Activated CD4-positive, alpha-beta T cell treated with anti-CD3 and anti-CD28 coated beads for 1 hour (primary cell): ENCODE measurements at places on chromosomes 3 and 15.
A peak's percentile ranks its signal among the peaks of the same experiment; 100 is the strongest.

GRCh38 chr3:152026033-152026556 is 152.7 kb downstream of the SUCNR1 start:
- no peak for DNase-seq

- no peak for DNase-seq
Observed at GRCh38 chr15:69311319-69311721, 12.6 kb downstream of the PAQR5 start.

- no peak for DNase-seq
Observed at GRCh38 chr15:40943764-40944365, 9.4 kb upstream of the CHAC1 start.

DNA sequence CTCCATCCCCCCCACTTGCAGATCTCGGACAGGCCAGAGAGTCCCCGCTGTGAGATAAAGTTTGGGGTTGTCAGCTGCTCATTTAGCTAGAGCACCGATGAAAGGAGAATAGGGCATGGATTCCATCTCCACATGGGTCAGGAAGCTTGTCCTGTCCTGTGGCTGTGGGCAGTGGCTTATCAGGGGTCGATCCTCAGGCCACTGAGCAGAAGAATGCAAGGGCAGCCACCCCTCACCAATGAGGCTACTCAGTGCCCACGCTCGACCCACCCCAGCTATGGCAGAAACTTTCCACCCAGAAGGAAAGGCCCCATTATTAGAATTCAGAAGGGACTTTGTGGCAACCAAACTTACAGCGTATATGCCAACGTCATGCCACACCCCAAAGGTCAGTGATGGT is 43.3 kb downstream of the CPN2 start:
- no peak for DNase-seq

DNA sequence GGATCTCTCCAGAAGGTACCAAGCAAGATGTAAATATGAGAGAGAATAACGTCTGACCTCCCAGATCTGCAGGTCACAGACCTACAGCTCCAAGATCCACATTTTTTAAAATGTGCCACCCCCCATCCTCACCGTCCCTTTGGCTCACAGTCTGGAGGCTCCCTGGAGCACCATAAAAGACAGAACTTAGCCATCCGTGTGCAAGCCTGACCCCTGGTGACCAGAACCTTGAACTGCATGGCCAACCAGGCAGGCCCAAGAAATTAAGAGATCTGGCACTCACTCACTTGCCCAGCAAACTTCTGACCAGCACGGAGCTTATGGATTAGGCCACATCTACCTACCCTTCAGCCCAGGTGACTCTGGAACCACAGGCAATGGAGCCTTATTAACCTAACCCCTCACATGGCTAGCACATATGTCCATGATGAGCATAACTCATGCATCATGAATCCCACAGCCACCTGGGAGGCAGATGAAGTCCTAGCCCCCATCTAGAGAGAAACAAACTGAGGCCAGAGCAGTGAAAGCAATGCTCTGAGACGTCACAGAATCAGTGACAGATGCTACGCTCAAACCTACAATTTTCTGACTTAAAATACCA is 275.3 kb downstream of the UACA start:
- peak; percentile 56 for DNase-seq

DNA sequence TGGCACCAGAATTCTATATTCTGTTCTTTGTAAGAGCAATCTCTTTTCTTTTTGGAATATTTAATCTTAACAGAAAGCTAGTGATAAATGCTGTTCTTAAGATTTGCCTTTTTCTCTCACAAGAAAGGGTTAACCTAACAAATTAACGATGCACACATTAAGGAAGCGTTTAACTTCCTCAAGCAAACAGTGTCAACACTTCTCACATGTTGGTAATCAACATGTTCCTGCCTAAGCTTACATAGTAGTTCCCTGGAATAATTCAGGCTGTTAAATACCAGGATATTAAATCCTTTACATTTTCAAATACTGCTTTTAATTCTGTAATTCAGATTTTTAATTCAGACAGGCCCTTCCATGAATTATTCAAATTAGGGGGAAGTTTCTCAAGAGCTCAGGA is 67.4 kb upstream of the RPL35A start:
- DNase-seq: no peak

GRCh38 chr3:55721716-55722484 is 234.8 kb upstream of the WNT5A start:
- DNase-seq: no peak

DNA sequence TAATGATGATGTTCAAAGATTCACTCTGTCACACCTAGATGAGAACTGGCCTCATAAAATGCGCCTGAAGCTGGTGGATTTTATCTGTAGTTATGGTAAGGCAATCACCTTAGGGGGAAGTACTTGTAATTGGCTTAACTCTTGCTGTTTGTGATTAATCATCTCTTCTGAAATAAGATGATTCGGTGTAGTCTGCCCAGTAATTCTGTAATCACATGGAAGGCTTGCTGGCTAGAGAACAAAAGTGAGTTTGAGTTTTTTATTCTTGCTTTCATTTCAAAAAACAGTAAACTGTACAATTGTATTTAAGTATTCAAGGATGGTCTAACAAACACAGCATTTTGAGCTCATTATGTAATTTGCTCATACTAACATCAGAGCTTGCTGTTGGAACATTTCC is 72.1 kb downstream of the OTOL1 start:
- no peak for DNase-seq

DNA sequence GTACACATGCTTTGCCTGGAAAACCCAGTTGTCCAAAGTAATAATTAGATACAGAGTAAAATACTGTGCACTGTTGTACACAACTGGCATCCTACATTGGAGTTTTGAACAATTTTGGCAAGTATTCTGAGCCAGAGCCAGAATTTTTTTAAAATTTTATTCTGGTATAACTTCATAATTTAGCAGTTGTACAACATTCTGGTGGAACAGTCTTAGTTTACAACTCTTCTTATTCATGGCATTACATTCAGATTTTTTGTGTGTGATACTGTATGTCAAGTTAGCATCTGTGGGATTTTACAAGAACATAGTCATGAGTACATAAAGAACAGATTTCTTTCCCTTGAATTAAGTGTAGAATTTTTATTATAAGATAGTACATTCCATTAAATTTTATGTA is 67.5 kb downstream of the SLC49A4 start:
- DNase-seq: no peak

- DNase-seq: no peak
Observed at GRCh38 chr3:217948-218347, 21.4 kb downstream of the CHL1 start.

- peak; percentile 34 for DNase-seq
Observed at GRCh38 chr15:40873694-40874561, at the start of gene RHOV. TSS of gene RHOV (minus strand) at chr15:40874234. CDS start at chr15:40874139, 95 bp downstream.

- peak; percentile 40 for DNase-seq
Observed at GRCh38 chr3:184289426-184289938, 9.6 kb upstream of the PSMD2 start.

DNA sequence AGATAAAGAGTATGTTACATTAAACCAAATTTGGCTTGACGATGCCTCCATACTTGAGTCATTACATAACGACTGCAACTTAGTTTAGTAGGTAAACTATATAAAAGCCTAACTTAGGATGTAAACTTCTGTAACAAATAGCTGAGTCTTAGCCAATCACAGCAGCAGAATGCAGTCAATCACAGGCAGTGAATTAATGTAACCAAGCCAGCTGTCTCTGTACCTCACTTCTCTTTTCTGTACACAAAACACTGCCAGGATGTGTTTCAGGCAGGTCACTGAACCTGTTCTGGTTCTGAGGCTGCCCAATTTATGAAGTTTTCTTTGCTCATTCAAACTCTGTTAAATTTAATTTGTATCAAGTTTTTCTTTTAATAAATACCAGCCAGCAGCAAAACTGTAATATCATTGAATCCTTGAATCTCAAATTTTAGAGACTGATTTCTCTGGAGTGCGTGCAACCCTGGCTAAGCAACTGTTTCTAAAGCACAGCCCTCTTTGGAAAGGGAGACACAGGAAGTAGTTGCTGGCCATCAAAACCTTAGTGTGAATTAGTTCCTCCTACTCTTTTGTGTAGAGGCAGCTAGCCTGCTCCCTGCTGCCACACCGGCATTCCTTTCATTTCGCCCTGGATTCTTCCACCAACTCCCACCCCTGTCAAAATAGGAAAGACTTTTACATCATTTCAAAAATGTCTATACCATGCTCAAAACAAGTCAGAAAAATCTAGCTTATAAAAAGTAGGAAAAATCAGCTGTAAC is 15.2 kb downstream of the RFTN1 start:
- DNase-seq: no peak

DNA sequence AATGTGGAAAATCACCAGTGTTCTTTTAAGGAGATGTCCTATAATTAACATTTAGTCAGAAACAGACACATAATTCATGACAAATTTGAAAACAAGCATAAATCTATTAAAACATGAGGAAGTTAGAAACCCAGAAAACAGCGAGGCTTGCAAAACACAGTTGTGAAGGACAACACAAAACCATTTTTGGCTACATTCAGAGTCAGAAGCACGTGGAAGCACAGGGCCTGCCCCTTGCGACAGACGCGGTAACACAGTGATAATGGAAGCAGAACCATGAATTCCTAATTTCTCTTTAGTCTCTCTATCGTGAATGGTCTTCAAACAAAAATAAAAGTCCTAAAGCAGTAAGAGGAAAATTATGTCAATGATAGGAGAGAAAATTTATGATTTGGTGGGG is 12.2 kb downstream of the NCEH1 start:
- no peak for DNase-seq

GRCh38 chr3:52323526-52324295 is 7.6 kb downstream of the DNAH1 start:
- no peak for DNase-seq

DNA sequence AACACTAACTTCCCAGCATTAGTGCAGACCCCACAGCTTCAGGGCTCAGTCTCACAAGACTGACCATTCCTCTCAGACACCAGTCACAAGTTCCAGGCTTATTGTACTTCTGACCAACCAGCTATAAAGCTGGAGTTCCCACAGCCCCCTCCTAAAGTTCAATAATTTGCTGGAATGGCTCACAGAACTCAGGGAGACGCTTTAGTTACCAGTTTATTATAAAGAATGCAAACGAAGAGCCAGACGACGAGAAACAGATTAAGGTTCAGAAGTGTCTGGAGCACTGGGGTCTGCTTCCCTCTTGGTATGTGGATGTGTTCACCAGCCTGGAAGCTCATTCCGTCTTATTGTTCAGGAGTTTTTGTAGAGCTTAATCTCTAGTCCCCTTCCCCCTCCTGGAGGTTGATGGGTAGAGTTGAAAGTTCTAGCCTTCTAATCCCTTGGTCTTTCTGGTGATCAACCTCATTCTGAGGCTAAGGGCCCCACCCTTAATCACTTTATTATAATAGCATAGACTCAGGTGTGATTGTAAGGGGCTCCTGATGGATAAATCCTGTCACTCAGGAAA is 4.8 kb upstream of the CSRNP1 start:
- DNase-seq: no peak

DNA sequence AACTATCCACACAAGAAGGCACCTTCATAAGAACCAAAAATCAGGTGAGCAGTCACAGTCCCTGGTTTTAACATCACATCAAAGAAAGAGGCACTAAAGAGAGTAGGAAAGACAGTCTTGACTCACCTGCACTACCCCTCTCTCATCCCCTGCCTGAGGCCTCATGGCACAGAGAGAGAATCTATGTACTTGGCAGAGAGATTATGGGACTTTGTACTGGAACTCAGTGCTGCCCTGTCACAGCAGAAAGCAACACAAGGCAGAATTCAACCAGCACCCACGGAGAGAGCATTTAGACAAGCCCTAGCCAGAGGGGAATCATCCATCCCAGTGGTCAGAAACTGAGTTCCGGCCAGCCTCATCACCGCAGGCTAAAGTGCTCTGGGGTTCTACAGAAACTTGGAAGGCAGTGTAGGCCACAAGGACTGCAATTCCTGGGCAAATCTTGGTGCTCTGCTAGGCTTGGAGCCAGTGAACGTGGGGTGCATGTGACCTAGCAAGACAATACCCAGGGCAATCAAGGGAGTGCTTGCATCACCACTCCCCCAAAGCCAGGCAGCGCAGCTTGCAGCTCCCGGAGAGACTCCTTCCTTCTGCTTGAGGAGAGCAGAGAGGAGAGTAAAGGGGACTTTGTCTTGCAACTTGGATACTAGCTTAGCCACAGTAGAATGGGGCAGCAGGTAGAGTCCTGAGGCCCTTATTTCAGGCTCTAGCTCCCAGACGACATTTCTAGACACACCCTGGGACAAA is 8.5 kb upstream of the RUVBL1 start:
- no peak for DNase-seq

GRCh38 chr15:101372960-101373525 is 78.0 kb upstream of the SNRPA1 start:
- DNase-seq: no peak

DNA sequence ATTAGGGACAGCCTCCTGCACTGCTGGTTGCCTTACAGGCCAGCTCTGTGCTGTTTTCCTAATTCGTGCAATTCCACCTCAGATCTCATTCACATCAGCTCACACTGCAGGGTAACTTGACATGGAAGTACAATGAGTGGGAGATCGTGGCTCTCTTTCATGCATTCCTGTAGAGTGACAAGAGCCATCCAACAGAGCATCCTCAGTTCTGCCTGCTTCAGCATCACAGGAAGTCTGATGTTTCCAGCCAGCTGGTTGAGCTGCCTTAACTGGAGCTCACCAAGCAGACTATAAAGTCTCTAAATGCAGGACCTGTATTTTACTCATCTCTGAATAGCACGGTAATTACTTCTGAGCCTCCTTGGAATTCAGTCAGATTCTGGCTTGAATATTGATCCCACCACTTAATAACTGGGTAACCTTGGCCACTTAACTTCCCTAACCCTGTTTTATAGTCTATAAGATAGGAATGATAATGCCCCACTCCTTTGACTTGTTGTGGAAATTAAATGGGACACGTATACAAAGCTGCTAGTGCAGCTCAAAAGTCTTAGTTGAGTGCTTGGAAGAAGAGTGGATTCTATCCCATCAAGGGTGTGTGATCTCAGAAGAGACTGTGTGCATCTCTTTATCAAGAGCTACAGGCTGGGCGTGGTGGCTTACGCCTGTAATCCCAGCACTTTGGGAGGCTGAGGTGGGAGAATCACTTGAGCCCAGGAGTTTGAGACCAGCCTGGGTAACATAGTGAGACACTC is 1.4 kb upstream of the DIS3L start:
- DNase-seq: no peak

- no peak for DNase-seq
Observed at GRCh38 chr3:102614021-102614569, 179.3 kb downstream of the ZPLD1 start.

DNA sequence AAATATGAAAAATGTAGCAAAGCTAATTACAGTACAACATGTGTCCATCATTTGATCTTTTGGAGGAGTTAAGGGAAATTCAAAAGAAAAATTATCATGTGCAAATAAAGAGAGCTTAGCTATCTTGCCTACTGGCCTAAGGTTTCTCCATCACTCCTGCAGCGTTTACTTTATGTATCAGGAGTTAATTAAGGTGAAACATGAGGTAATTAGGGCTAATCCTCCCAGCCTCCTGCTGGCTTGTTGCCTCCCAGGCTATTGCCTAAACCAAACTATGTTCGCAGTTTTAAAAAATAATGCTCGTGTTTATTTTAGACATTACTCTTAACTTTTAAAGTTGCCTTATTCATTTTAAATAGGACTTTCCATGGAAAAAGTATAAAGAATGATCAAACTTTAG is 367.5 kb downstream of the ROBO2 start:
- no peak for DNase-seq

GRCh38 chr15:69104050-69104750 is 56.2 kb upstream of the GLCE start:
- DNase-seq: no peak

GRCh38 chr3:12444582-12445471 is 39.5 kb upstream of the TSEN2 start:
- no peak for DNase-seq
